ENCODE measurements at places on chromosomes 2 and 18.
A peak's percentile ranks its signal among the peaks of the same experiment; 100 is the strongest.

GRCh38 chr2:12110481-12110880 is 364.0 kb downstream of the LPIN1 start:
- no peak for DNase-seq

- no peak for DNase-seq
Observed at GRCh38 chr2:26086155-26086637, 52.3 kb downstream of the RAB10 start.

GRCh38 chr2:69007603-69008002 is 5.4 kb upstream of the ANTXR1 start:
- DNase-seq: no peak

DNA sequence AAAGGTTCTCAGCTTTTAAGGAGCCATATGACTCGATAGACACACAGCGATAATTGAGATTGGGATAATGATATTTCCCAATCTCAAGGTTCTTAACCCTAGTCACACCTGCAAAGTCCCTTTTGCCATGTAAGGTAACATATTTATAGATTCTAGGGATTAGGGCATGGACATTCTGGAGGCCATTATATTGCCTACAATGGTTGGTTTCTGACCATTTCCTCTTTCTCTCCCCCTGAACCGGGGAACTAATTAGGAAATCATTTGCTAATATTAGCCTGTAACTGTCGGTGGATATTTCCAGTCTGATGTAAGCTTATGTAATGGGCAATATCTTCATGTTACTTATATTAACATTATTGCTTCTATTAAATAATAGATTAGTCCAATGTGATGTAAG is 40.8 kb upstream of the ARHGAP15 start:
- no peak for DNase-seq

GRCh38 chr2:236954641-236955040 is 131.0 kb upstream of the COPS8 start:
- no peak for DNase-seq

DNA sequence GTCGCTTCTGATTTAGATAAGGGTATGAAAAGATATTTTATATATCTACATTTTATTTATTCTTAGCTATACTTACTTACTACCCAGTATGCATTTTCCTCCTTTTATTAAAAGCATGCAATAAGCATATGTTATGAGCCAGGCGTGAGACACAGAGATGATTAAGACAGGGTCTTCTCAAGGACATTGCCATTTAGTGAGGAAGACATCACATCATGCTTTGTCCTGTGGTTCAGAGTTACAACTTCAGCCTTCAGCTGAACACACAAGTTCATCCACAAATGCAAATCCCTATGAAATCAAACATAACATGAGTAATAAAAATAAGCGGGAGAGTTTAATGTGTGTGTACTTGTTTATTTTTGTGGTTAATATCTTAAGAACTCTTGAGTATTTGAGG is 30.2 kb downstream of the GRHL1 start:
- DNase-seq: no peak

DNA sequence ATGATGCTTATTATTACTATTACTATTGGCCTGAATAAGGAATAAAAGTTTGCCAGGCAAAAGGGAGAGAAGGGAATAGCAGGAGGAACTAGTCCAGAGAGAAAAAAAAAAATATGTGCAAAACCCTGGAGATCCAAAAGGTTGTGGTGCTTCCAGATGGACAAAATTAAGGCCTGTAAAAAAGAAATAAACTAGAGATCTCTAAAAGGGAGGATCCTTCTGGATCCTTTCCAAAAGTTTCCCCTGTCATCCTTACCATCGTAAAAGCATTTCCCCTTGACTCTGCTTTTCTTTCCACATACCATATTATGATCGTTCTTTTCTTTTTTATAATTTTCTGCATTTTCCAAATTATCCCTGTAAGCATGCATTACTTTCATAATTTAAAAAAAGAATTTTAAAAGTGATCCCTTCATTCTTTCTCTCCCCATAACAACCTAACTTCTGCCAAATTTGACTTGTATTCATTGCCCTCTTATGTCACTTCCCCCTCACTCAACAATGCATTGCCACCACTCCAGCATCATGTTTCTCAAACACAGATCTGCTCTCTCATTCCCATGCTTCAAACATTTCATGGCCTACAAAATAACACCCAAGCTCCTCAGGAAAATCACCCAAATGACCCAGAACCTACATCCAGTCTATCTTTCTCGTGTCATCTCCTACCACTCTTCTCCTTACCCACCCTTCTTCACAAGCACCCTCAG is 40.3 kb downstream of the RBMS1 start:
- DNase-seq: no peak

GRCh38 chr2:26993768-26994167 is 23.3 kb downstream of the MAPRE3 start:
- no peak for DNase-seq

DNA sequence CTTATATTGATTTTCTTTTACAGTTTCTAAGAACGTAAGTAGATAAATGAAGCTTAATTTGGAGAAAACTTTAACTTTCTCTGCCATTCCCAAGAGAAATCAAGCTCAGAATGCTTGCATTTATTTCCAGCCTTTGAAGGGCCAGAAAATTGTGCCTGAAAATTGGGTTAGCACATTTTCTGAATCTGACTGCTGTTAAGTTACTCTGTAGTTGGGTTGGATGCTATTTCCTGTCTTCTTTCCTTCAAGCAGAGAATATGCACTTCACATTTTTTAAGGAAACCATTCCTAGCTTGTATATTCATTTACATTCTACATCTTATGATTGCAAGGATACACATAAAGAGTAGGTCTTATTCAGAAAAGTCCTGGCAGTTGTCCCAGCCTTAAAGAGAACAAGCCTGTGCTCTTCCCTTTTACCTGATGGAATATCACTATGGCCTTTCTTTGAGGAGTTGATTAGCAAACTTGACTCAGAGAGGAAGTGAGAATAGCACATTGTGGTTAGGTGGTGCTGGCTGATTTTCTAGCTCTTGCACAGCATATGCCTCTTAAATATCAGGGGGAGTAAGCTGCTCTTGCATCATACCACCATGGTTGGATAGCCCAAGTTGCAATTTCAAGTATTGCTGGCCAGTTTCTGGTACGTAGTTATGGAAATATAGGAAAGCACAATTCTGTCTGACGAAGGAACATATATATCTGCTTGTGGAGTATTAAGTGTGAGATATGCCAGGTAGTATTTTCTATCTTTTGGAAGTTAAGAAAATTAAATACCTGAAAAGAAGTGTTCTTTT is 133.7 kb downstream of the COMMD1 start:
- DNase-seq: peak; percentile 55

- DNase-seq: no peak
Observed at GRCh38 chr2:210199854-210200253, 25.4 kb downstream of the ACADL start.

- peak; percentile 23 for DNase-seq
Observed at GRCh38 chr2:68943581-68944568, 8.8 kb downstream of the GKN2 start.

- DNase-seq: no peak
Observed at GRCh38 chr2:241629762-241630435, 7.1 kb downstream of the THAP4 start.

GRCh38 chr2:10356439-10356811 is 53.7 kb downstream of the HPCAL1 start:
- DNase-seq: no peak

DNA sequence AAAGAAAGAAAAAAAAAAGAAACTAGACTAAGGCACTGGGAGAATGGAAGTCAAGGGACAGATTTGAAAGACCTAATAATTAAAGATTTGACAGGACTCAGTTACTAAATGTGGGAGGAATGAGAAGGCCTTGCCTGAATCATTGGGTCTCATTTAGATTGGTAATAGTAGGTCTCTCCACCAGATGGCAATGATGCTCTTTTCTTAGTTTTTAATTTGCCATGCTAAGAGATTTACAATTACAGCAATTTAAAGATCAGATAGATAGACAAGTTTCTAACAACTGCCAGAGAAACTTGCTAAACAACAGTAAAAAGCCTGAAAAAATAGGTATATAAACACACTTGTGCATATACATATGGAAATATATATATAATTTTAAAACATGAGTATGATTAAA is 153.0 kb downstream of the TMEM247 start:
- DNase-seq: no peak

DNA sequence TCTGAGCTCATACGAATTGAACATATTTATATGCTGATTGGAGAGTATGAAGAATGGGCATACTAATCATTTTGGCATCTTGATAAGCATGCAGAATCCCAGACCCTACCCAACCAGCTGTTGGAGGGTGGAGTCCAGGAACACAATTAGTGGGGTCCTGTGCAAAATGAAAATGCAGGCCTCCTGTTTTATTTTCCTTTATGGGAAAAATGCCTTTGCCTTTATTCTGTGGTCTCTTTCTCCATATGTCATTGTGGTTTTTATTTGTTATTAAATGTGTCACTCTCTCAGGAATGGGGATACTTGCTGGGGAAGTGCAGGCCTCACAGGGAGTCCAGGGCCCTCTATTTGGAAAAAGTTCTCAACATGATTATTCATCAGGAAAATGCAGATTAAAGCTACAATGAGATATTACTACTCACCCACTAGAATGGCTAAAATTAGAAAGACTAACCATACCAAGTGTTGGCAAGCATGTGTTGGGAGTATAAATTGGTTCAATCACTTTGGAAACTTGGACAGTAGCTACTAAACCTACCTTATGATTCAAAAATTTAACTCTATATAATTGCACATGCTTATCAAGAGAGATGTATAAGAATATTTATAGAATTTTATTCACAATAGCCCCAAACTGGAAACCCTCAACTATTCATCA is 223.1 kb upstream of the FBXO11 start:
- no peak for DNase-seq

- DNase-seq: no peak
Observed at GRCh38 chr18:49563130-49563540, 1.3 kb downstream of the LIPG start.

GRCh38 chr2:86482034-86482433 is 40.9 kb downstream of the KDM3A start:
- DNase-seq: no peak

GRCh38 chr2:27963472-27963871 is 72.9 kb downstream of the BABAM2 start:
- DNase-seq: no peak

GRCh38 chr2:241573741-241574140 is 15.2 kb downstream of the BOK start:
- no peak for DNase-seq

- no peak for DNase-seq
Observed at GRCh38 chr18:55672574-55673361, 84.8 kb upstream of the TCF4 start.

- DNase-seq: no peak
Observed at GRCh38 chr2:219752726-219753125, 125.3 kb downstream of the SLC4A3 start.

- no peak for DNase-seq
Observed at GRCh38 chr18:9066817-9067306, 35.6 kb upstream of the NDUFV2 start.

GRCh38 chr2:196076778-196077568 is 8.3 kb upstream of the DNAH7 start:
- DNase-seq: no peak

- no peak for DNase-seq
Observed at GRCh38 chr2:15772086-15772595, 168.2 kb upstream of the MYCN start.

- DNase-seq: no peak
Observed at GRCh38 chr18:52054324-52054723, 285.7 kb upstream of the DCC start.

GRCh38 chr2:117717072-117717471 is 97.4 kb upstream of the DDX18 start:
- DNase-seq: no peak

DNA sequence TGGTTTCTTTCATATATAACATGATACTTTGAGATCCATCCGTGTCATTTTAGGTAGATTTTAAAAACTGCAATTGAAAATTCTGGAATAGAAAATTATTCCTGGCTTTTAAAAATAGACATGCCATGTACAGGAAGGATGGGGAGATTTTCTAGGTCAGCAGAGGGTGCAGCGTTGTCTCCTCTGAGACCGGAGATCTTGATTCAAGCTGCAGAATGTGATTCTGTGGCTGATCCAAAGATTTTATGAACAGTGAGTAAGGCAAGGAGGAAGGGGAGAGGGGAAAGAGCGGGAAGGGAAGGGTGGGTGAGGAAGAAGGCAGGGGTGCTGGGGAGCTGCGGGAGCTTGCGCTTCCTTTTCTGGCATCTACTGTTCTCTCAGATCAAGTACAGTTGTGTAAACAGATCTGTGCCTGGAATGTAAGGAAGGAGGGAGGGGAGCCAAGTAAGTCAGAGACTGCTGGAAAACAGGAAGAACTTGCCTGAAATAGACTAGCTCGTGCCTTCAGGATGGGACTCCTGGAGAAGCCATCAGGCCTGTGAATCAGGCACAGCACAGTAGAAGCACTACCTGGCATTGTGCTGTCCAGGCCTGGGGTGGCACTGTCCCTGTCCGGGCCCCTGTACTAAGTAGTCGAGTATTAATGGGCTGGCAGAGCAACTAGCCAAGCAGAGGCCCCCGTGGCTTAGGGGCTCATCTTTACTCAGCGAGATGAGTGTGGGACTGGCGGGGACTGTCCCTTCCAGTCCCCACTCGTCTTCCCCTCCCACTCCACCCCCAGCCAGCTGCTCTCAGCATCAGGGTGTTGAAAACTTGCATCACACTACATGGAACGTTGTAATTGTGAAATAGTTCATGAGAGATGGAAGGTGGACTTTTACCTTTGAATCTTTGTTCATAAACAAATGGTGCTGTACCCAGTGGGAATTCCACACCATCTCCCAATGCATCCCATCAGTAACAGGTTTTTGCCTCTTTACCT is 163.5 kb downstream of the UXS1 start:
- DNase-seq: no peak

DNA sequence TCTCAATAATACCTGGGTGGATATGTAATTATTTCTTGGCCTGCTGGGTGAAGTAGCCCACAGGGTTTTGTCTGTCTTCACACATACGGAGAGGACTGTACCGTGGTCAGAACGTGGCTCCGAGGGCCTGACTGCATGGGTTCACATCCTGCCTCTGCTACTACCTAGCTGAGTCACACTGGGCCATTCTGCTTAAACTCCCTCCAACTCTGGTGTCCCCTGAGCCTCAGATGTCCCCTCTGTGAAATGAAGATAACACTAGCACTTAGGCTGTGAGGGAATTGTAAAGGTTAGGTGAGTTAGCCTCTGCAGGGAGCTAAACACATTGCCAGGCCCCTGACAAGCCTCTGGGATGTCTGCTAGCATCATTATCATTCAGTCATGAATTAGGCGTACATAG is 120.1 kb upstream of the NABP1 start:
- no peak for DNase-seq

DNA sequence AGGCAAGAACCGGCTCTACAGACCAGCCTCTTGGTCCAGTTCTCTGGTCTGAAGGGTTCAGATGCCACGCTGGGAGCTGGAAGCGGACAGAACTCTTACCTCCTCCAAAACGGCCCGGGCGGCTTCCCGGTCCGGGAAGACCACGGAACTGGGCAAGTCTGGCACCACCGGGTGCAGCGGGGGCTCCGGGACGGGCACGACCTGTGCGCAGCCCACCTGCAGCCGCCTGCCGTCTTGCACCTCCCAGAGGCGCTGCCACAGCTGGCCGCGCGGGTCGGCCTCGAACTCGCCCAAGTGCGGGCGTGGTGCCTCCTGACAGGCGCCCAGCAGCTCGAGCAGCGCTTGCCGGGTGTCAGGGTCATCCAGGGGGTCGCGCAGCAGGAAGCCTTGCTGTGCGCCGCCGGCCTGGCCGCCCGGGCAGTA is 773 bp downstream of the CMPK2 start:
- DNase-seq: no peak

All from GM12891 (cell line).